Midbrain (tissue), 1 donor: ENCODE measurements at places on chromosomes 13 and 19.

GRCh38 chr13:29472332-29472961, 123.0 kb downstream of the SLC7A1 start:
- no peak for DNase-seq

GRCh38 chr13:38429916-38430315, 80.3 kb downstream of the UFM1 start:
- no peak for DNase-seq

DNA sequence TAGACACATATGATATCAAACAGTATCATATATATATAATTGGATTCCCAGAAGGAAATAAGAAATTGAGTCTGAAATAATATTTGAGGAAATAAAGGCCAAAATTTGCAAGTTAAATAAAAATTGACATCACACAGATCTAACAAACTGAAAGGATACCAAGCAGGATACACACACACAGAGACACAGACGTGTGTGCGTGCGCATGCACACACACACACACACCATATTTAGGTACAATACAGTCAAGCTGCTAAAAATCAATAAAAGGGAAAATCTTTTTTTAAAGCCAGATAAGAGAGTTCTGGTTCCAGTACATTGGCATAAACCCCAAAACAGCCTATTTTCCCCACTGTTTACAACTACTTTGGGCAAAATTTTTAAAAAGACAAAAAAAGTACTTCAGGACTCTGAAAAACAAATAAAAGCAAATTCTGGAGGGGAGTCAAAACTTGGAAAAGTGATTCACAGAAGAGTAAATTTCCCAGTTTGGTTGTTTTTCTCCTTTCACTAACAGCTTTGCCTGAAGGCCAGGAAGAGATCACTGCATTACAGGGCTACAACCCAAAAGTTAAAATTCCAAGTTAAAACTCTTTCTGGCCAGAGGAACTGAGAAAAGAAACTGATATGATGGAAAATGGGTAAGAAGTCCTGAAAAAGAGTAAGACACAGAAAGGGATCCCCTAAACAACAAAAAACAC, 16.2 kb downstream of the MYCBP2 start:
- peak; percentile 23 for DNase-seq

GRCh38 chr13:100789968-100790367, 115.4 kb upstream of the TMTC4 start:
- DNase-seq, result no peak

- DNase-seq, result no peak
These were observed 884 bp upstream of the CBY2 start for GRCh38 chr13:45700971-45701900.

GRCh38 chr13:46010148-46010547, 42.4 kb downstream of the ZC3H13 start:
- DNase-seq, result no peak

GRCh38 chr19:58554494-58555368, at the start of gene CHMP2A:
Gene CHMP2A (minus strand): TSS chr19:58555105. CDS start chr19:58554212, 893 bp downstream.
- no peak for DNase-seq

GRCh38 chr13:99484473-99484872, 16.8 kb upstream of the TM9SF2 start:
- no peak for DNase-seq

DNA sequence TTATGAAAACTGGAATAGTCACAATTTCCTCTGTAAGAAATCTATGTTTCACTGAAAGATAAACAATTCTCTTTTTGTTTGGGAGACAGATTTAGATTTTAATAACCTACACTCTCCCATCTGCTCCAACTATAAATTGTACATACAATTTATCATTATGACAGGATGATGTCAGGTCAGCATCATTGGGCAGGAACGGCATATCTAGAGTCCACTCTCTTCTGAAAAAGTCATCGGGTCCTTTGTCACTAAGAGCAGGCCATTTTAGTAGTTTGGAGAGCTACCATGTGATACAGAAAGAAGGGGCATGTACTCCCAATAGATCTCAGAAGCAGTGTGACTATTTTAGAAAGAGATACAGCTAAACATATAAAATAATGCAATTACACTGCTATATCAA, 180.8 kb upstream of the ARGLU1 start:
- no peak for DNase-seq

DNA sequence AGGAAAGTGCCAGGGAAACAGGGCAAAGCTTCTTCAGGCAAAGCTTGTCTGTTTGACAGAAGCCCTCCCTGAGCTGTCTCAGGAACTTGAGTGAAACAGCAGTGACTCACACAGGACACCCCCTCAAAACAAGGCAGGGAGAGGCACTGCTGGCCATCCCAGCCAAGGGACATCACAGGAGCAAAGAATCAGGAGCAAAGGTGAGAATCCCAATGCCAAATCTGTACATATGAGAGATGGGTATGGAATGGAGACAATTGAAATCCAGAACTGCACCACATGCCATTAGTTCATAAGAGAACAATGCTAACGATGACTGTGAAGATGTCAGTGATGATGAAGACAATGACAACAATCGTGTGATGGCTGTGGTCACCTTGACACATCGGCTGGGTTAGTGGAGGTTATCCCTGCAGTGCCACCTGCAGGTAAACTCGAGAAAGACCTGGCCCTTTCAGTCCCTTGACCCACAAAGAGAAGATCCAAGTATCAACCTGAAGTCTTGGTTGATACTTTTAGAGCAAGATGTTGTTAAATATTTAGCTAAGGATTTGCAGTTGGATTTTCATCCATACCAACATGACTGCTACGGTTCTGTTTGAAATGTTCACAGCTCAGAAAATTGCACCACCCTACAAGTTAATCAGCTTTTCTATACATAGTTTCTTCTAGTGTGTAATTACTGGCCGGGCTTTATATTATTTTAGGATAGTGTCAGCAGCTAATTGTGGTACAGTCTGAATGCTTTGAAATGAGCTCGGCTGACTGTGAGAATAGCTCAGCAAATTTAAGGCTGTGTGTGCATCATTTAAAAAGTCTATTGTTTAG, 42.0 kb upstream of the IPO5 start:
- no peak for DNase-seq

- DNase-seq, result no peak
These were observed 22.9 kb downstream of the BICRA start for GRCh38 chr19:47631681-47632446.

DNA sequence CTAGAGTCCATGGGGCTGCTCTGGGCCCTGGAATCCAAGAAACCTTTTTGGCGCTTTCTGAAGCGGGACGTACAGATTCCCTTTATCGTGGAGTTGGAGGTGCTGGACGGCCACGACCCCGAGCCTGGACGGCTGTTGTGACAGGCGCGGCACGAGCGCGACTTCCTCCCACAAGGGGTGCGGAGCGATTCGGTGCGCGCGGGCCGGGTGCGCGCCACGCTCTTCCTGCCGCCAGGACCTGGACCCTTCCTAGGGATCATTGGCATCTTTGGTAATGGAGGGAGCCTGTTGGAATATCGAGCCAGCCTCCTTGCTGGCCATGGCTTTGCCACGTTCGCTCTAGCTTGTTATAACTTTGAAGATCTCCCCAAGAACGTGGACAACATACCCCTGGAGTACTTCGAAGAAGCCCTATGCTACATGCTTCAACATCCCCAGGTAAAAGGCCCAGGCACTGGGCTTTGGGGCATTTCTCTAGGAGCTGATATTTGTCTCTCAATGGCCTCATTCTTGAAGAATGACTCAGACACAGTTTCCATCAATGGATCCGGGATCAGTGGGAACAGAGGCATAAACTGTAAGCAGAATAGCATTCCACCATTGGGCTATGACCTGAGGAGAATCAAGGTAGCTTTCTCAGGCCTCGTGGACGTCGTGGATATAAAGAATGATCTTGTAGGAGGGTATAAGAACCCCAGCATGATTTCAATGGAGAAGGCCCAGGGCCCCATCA, 3.5 kb upstream of the ZFP82 start:
- no peak for DNase-seq

GRCh38 chr19:55678121-55678671, 3.2 kb downstream of the EPN1 start:
- peak; percentile 37 for DNase-seq

DNA sequence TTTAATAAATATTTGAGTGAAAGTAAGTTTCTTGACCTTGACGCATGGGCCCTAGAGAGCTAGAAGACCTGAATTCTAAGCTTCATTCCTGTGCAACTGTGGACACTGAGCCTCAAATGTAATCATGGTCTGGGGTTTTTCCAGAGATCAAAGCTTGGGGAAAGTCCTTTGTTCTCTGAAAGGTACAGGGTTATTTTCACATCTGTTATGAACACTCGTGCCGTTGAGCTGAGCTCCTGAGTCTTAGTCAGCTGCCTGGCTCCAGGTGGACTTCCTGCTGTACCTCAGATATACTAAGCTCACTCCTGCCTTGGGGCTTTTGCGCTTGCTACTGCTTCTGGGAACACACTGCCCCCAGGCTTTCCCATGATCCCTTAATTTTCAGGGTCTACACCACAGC, 7.5 kb upstream of the ZBTB32 start:
- DNase-seq, result no peak

DNA sequence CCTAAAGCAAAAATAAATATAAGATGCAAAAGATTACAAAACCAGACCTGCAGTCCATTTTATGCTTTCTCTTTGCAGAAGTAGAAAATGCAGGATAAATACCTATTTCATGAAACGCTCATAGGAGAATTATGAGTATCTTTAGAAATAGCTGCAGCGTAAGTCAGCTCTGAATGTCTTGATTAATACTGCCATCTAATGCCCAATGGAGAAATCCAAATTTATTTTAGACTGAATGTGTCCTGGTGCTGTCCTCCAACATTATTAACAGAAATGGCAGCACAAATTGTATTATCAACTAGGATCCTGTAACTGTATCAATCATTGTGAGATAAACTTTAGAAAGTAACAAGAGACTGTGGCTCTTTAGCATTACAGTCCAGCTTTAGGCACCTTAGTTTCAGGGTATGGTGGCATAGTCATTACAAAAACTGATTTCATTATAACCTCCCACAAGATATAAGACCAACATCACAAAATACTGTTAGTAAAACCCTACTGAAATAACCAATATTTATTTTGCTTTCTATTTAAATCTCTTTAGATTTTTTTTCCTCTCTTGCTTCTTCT, 162.1 kb upstream of the MIR17HG start:
- peak; percentile 48 for DNase-seq

GRCh38 chr13:68608147-68608546, 1378.0 kb upstream of the PCDH9 start:
- no peak for DNase-seq

DNA sequence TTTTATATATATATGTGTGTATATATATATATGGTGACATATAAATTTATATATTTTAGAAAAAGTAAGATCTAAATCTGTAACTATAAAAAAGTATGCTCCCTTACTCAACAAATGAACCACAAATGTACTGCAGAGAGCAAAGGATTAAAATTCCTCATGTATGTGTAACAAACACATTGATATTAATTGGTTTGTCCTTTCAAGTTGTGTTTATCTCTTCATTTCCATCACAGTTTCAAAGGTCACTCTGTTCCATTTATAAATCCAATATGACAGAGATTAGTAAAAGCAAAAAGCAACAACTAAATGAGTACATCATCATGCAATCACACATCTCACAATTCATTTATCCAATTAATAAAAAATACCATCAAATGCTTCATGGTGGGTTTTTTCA, 247.9 kb downstream of the DACH1 start:
- no peak for DNase-seq

DNA sequence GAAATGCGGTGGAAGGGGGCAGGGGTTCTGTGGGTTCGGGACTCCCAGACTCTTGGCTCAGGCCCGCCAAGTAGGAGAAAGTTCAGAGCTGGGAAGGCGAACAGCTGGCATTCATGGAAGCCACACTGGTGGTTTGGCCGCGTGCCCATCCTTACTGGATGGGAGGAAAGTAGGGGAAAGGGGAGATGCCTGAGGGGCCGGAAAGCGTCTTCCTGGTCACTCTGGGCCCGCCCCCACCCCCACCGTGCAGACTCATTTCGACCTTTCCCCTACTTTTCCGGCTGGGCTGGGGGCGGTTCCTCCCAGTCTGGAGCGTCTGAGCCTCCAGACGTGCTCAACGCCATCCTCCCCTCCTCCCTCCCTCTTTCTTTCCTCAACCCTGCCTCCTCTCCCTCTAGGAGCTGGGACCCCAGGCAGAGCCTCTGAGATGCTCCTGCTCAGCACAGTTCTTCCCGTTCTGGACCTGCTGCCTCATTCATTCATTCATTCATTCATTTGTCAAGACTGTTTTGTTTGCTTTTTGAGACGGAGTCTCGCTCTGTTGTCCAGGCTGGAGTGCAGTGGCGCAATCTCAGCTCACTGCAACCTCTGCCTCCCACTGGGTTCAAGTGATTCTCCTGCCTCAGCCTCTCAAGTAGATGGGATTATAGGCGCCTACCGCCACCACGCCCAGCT, 3.5 kb downstream of the ANGPTL4 start:
- DNase-seq, result peak; percentile 84

DNA sequence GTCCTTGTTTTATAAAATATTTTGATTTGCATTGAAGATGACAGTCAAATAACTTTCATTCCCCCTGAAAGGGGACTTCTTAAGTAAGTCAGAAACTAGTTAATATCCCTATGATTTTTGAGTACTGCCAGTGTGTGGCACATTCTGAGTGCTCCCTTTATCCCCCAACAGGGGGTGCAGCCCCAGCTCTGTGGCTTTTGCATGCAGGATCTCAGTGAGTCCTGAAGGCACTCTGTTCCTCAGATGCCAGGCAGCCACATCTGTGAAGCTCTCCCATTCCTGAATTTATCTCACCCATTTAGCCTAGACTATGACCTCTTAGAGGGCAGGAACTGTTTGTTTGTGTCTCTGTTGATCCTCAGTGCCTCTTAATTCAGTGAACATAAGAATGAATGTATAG, 123.1 kb downstream of the CDK8 start:
- no peak for DNase-seq

DNA sequence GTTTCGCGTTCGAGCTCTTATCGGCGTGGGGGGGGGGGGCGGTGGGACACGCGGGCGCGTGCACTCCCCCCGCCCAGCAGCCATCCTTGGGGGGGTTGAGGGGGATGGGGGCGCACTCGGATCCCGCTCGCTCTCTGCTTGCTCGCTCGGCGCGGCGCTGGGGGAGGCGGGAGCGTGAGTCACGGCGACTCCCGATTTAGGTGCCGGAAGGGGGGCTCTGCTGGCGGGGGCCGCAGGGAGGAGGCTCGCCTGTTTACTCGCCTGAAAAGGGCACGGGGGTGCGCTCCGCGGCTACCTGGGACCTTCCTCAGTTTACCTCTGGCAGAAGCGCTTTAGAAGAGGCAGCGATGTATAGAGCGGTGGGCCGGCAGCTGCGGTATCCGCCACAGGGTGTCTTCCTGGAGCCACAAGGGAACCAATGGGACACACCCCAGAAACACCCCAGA, 1.1 kb upstream of the PDE4A start:
- DNase-seq, result no peak

DNA sequence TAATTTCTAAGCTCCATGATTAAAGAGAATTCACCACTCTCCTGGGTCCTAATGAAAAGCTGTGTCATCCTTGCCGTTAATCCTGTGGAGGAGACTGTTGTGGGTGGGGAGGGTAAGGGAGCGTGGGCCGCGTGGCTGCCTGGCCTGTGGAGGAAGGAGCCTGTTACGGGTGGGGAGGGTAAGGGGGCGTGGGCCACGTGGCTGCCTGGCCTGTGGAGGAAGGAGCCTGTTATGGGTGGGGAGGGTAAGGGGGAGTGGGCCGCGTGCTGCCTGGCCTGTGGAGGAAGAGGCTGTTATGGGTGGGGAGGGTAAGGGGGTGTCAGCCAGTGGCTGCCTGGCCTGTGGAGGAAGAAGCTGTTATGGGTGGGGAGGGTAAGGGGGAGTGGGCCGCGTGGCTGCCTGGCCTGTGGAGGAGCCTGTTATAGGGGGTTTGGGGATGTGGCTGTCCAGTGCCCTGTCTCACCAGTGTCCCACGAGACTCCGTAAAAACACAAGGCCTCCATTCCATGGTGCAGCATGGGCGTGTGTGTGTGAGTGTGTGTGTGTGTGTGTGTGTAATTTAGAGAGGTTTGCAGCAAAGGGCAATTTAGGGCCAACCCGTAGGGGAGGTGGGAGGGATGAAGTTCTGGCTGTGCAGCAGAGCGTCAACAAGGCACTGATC, 15.6 kb upstream of the DCUN1D2 start:
- no peak for DNase-seq
